ENCODE measurements at places on chromosomes 11 and 22.

- DNase-seq: no peak
Measured at GRCh38 chr11:114413958-114414357, 13.5 kb downstream of the RBM7 start.

GRCh38 chr22:19537941-19538488 lies 13.8 kb upstream of the CLDN5 start:
- no peak for DNase-seq

DNA sequence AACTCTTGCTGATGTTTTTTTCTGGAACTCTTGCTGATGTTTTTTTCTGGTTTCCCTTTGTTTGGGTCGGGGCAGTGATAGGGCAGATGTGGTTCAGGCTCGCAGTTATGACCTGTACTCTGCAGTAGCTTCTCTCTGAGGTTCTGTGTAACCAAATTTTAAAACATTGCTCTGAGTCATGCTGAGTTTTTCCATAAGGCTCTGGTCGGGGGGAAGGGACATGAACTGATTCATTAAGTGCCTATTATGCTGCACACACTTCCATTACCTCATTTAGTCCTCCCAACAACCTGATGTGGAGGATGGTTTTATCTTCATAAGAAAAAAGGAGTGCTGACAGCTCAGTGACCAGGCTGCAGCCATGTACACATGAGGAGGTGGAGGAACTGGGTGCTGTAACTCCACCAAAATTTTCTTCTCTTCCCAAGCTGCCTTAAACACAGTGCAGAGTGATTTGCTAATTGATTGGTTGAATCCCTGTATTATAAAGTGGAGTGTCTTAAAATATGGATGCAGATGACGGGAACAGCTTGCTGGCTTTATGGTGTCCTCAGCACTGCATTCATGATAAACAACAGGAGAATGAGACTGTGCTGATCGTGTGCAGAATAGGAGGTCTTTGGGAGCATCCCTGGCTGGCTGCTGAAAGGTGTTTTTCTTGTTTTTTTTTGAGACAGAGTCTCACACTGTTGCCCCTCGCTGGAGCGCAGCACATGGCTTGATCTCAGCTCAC lies 19.1 kb downstream of the TNRC6B start:
- DNase-seq: peak; percentile 29

DNA sequence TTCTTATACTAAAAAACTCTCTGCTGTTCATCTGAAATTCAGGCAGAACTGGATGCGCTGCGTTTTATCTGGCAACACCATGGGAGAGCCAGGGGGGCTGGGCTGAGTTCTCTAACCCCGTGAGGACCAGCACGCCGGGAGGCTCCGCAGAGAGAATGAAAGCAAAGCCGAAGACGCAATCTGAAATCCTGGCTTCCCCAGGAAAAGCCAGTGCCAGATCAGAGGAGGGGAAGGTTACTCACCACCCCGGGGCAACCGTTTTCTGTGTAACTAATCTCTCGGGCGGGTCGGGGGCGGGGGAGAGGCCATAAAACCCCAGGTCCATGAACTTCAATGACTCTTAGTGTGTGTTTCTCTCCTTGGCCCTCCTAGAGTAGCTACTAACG lies 99.4 kb downstream of the SHANK2 start:
- no peak for DNase-seq

- no peak for DNase-seq
Measured at GRCh38 chr22:47303161-47303890, 540.9 kb downstream of the TBC1D22A start.

DNA sequence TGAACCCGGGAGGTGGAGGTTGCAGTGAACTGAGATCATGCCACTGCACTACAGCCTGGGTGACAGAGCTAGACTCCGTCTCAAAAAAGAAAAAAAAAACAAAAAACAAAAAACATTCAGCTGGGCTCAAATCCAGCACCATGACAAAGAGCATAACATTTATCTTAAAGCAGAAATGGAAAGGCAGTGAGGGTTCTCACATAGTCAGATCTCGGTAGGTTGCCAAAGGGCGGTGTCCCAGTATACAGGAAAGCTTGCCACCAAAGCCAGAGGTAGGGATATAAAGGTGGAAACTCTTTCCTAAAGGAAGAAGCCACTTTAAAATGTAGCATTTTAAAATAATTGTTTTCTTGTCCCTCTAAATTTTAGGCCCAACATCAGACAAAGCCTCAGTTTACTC lies 22.4 kb upstream of the CAPRIN1 start:
- no peak for DNase-seq

DNA sequence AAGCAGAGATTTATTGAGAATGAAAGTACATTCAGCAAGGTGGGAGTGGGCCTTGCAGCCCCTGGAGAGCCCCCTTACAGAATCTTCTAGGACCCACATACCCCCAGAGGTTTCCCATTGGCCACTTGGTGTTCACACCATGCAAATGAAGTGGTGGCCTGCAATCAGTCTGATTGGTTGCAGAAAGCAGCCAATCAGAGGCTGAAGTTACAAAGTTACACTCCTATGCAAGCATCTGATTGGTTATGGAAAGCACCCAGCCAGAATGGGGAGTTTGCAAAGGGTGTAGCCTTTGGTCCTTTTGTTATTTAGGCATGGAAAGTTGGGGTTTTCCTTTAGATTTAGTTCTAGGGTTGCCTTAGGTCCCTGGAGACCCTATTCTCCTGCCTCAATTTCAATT lies 34.9 kb downstream of the UVRAG start:
- DNase-seq: no peak

DNA sequence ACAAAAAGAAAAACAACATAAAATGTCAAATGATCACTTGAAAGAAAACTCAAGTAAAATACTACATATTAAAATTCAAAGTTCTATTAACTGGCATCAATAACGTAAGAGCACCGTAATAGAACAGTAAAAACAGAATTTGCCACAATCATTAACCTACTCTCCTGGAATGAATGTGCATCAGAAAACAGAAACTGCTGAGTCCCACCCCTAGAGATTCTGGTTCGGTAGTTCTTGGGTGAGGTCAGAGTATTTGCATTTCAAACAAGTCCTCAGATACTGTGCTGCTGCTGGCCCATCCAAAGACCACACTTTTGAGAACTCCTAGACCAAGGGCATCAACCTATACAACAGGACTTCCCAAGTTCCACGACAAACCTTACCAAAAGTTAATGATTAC lies 23.5 kb downstream of the PITPNB start:
- peak; percentile 87 for DNase-seq

DNA sequence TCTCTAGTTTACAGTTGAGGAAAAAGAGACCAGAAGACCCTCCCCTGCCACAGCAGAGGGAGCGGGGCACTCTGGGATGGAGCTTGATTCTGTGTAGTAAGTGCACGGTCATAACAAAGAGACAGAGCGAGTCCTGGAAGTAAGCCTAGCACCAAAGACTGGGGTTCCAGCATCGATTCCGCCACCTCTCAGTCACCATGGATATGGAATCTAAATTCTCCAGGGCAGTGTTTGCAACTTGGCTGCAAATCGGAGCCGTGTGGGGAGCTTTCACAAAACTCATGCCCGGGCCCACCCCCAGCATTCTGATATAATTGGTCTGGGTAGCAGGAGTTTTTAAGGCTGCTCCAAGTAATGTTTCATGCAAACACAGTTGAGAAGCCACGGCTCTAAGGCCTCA lies 129.5 kb upstream of the OPCML start:
- no peak for DNase-seq

DNA sequence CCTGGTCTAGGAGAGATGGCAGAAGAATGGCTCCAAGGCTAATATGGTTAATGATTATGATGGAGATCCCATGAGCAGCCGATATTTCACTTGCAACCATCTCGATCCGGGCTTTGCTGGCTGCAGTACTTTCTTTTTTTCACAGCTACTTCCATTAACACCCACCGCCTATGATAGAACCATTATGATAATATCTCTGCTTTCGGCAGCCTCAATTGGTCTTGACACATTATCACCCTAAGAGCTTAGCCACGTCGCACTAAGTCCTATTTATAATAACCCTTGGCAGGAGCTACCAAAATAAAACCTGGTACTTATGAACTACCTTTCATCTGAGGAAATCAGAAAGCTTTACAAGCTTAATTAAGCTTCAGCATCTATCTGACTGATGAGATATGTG lies 7.6 kb upstream of the FJX1 start:
- DNase-seq: no peak

DNA sequence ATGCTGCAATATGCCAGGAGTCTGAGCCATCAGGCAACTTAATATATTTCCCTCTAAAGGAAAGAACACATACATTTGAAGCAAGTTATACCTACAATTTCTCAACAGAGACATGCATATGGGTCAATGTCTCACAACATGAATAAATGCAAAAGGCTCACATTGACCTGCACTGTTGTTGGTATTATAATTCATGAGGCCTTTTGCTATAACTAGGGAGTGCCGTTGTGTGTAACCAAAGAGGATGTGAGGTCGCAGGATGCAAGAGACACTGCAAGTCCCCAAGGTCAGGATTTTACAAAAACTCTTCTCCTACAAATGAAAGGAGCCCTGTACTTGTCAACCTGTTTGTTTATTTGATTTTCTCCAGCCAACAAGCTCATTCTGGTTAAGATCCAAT lies 250.5 kb downstream of the LARGE1 start:
- DNase-seq: no peak

DNA sequence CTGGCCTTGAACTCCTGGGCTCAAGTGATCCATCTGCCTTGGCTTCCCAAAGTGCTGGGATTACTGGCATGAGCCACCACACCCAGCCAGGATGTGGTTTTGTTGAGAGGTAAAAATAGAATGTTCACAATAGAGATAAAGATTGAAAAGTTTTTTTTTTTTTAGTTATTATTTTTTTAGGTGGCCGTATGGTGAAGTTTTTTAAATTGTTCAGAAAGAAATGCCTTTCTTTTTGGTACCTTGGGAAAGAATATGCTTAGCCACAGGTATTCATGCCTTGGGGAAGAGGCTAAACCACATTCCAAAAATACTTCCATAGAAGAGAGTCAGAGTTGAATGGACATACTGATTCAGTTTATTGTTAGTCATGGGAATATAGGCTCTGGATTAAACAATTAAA lies 143.4 kb downstream of the C11orf91 start:
- no peak for DNase-seq

DNA sequence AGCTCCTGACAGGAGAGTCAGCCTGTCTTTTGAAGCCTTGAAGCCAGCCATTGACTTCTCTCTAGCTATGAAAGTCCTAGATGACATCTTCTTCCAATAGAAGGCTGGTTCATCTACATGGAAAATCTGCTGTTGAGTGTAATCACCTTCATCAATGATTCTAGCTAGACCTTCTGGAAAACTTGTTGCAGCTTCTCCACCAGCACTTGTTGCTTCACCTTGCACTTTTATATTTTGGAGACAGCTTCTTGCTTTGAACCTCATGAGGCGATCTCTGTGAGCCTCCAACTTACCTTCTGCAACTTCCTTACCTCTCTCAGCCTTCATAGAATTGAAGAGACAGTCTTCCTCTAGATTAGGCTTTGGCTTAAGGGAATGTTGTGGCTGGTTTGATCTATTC lies 58.3 kb downstream of the MYO7A start:
- no peak for DNase-seq

- no peak for DNase-seq
Measured at GRCh38 chr11:33747979-33748378, 11.8 kb upstream of the CD59 start.

Measured in GM12865 (cell line).